BJ (cell line): ENCODE measurements at places on chromosomes 5 and 9.

GRCh38 chr5:5351288-5351979, 71.0 kb upstream of the ICE1 start:
- no peak for DNase-seq

DNA sequence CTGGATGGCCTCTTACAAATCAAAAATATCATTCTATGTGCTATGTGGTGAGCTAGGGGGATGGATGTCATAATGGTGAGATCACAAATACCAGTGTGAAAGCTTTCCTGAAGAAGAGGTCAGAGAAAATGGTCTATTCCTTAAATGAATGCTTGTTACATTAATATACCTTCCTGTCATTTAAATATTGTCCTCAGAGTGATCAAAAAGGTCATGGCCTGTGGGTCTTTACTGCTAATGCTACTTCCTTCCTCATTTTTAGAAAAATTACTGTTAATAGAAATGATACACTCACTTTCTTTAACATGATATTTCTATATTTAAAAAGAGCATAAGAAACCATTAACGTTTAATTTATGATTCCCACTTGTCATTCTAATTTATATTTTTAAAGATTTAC, 9.7 kb downstream of the OMD start:
- no peak for DNase-seq

DNA sequence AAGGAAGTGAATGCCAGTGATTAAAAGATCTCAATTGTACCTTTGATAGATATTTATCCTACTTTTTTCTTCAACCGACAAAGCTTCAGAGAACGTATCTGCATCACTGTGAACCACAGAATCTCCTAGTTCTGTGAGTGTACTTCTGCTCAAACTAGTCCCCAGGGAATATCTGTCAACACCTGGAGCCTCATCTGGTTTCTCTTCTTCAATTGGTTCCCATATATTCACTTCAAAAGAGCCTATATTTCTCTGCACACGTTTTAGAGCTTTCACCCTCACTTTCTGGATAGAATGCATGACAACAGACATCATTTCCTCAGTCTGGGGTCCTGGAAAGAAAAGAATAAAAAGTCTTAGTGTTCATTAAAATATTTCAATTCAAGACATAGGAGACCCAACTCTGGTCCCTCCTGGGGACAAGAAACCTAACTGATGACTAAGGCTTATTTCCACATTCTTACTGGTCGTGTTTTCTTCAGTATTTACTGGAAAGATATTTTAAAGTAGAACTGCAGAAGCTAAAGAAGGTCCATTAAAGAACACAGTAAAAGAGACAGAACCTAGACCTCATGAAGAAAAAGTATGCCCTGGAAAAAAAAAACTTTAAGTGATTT, 64.3 kb downstream of the CPLANE1 start:
- DNase-seq, result no peak

DNA sequence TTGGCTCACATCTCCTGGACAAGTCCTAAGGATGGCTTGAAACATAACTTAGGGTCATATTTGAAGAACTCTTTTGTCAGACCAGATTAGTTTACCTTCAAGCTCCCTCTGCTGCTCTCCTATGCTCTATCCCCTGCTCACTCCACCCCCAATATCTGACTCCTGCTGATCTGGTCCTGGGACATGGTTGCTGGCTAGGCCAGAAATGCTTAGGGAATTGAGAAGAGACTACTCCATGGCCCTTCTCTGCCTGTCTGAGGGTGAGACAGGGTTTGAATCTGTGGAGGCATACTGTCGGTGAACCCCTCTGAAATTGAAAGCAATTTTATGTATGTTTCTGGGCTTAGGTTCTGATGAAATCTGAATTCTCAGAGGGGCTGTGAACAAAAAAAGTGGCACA, 3.3 kb downstream of the OTULIN start:
- DNase-seq, result no peak

- DNase-seq, result no peak
Measured at GRCh38 chr5:136242136-136242535, 49.2 kb upstream of the SMIM32 start.
